ENCODE measurements at places on chromosomes 5 and 9.

GRCh38 chr5:155921621-155922020 lies 405.3 kb upstream of the SGCD start:
- no peak for DNase-seq

- DNase-seq: no peak
These were observed 85.7 kb downstream of the AMBP start for GRCh38 chr9:113992276-113992951.

DNA sequence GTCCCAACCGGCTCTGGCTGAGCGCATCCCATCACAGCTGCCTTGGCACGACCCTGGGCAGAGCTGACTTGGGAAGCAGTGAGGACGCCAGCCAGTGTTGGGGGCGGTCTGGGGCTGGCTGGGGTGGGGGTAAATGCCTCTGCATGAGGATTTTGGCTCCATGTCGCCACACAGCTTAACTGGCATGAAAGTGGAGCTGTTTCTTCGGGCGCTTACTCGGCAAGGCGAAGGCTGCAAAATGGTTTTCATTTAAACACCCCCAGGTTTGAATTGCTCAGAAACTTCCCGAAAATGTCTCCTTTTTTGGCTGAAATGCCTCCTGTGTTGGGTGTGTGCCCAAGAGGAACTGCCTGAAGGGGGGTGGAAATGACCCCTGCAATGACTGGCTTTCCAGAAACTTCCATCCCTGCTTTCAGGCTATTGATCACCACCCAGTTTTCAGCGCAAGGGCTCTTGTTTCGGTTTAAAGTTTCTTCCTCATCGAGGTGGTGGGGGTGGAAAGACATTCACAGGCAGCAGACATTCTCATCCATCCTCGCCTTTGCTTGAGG lies 38.3 kb downstream of the PTGES start:
- DNase-seq: no peak

DNA sequence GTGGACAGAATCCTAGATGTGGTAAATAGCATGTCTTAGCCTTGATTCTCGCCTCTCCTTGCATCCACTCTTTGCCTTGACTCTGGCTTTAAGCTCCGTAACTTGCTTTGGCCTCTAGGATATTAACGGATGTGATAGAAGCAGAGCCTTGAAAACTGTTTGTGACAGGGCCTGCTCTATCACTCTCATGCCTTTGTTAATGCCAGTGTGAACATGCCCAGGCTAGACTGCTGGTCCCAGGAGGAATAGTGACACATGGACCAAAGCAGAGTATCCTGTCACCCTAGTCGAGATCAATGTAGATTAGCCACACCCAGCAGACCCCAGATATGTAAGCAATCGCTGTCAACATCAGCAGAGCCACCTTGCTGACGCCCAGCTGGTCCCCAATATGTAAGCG lies 109.9 kb upstream of the C9orf72 start:
- DNase-seq: no peak

- DNase-seq: no peak
These were observed 217.9 kb downstream of the SPOCK1 start for GRCh38 chr5:137281201-137281600.

GRCh38 chr5:95237324-95237723 lies 47.6 kb downstream of the MCTP1 start:
- no peak for DNase-seq

DNA sequence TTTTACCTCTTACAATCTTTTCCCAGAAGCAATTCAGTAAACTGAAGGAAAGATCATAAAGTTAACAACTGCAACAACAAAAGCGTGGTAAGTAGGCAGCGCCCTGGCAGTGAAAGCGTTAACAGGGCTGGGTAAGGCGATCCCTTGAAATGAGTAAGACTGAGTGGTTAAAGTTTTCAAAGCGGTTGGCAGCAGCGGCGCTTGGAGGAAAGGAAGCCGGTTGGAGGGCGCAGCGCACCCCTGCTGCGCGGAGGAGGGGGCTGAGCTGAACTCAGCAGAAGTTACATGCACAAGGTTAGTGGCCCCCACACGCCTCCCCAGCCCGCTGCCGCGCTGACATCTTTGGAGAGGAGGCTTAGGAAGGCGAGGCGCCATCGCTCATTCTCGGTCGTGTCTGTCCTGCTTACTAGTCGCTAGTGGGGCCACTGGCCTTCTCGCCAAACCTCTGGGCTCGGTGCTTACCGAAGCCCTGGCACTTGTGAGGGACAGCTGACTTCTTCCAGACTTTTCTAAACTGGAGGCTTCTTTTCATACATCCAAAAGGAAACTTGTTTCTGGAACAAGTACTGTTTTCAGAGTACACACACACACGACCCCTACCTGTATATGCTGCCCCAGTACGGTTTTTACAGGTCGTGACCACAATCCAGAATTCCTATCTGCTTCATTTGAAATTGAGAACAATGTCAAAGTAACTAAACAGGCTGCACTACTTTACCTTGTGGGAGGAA lies at the start of gene SH3RF2:
TSS of gene SH3RF2 (plus strand) at position 178 of the 731 bp plus-strand sequence. CDS start 1,351 bp downstream, outside the sequence.
- DNase-seq: no peak

DNA sequence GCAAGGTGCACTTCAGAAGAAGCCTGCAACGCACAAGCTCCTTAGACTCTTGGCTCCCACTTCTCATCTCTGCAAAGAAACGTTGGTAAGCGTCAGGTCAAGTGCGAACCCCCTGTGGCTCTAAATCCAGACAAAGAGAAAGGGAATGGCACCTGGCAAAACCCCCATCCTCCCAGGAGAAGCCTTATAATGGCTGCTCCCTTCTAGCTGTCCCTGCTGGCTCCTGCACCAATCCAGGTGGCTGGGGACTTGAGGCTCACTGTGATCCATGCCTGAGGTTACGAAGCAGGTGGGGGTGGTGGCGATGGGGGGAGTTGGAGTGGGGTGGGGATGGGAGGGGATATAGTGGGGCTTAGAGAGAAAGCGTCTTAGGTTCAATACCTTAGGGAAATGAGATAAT lies 272.8 kb downstream of the DENND1A start:
- DNase-seq: no peak

DNA sequence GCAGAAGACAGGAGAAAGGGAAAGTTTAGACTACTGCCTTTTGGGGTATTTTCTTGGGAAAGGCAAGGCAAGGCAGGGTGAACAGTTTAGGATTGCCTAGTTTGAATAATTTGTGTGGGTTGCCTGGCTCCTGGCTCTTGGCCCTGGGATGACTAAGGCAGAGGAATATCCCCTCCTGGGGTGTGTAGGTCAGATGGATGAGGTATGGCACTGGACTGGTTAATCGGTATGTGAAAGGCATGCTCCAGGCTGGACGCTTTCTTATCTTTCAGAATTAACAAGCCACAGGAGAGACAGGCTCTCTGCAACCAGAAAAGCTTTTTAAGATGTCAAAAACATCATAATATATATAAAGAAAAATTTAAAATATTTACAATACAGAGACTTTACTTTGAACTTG lies 58.6 kb downstream of the STARD4 start:
- no peak for DNase-seq

GRCh38 chr9:78297672-78297961 lies 692 bp downstream of the PSAT1 start:
- no peak for DNase-seq

- DNase-seq: no peak
These were observed 35.9 kb upstream of the DMRT2 start for GRCh38 chr9:1014225-1014624.

DNA sequence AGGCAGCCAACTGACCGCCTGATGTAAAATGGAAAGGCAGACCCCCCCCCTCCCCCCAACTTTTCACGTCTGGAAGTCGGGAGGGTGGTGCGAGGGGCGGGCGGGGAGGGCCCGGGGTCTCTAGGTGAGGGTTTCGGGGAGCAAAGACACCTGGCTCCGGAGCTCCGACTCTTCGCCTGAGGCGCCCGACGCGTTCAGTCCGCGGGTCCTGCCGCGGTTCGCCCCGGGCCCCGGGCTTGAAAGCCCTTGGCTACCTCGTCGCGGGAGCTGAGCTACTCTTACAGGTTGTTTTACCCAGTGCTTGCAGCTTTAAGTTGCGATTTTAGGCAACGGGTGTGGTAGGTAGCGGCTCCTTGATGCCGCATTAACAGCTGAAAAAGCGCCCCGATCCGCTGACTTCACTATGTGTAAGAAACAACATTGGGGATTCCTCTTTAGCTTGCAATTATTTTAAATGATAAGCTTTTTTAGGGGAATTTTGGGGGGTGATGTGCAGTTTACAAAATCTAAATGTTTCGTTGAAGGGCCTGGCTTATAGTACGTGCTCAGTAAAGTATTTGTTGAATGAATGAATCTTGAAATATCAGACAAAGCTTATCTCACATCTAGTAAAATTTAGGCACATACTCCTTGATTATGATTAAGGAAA lies 722 bp downstream of the CDC42SE2 start:
- DNase-seq: peak; percentile 30
